Epithelial cell of proximal tubule (primary cell): ENCODE measurements at places on chromosomes 12 and 14. TPM values are rescaled to one million over a fixed set of nuclear protein-coding genes. Genes with fewer than 3 reads are reported as not detected.

Gene BAZ2A
- 41.5 and 43.1 TPM in 2 replicates for total RNA-seq

Gene KRT71
- total RNA-seq, result not detected in 2 replicates

Gene ALDH1L2
- total RNA-seq, result 1.5 and 1.7 TPM in 2 replicates

Gene CIDEB
- 2.0 and 3.6 TPM in 2 replicates for total RNA-seq

Gene NXPH4
- not detected in 2 replicates for total RNA-seq

DNA sequence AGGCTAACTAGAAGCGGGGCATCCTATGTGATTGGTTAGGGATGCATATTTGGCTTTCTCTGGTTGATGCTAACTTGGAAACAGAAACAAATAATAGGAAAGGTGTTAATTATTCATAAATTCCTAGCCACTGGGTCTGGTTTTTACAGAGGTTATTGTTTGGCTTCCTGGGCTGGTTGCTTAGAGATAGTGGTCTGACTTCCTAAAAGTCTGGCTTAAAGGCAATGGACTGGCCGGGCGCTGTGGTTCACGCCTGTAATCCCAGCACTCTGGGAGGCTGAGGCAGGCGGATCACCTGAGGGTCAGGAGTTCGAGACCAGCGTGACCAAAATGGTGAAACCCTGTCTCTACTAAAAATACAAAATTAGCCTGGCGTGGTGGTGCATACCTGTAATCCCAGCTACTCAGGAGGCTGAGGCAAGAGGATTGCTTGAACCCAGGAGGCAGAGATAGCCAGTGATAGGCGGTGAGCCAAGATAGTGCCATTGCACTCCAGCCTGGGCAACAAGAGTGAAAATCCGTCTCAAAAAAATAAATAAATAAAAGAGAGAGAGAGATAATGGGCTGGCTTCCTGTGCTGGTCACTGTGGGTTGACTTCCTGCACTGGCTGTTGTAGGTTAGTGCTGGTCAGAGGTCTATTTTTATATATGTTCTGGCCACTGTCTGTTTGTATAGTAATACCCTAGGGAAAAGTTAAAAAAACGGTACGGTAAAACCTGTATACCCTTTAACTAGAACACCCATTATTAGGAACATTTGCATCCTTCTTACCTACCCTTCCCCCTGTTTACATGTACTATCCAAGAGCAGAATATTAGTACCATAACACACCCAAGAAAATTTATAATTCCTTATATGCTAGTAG lies 24.1 kb downstream of the OR6S1 start:
- no peak for DNase-seq

DNA sequence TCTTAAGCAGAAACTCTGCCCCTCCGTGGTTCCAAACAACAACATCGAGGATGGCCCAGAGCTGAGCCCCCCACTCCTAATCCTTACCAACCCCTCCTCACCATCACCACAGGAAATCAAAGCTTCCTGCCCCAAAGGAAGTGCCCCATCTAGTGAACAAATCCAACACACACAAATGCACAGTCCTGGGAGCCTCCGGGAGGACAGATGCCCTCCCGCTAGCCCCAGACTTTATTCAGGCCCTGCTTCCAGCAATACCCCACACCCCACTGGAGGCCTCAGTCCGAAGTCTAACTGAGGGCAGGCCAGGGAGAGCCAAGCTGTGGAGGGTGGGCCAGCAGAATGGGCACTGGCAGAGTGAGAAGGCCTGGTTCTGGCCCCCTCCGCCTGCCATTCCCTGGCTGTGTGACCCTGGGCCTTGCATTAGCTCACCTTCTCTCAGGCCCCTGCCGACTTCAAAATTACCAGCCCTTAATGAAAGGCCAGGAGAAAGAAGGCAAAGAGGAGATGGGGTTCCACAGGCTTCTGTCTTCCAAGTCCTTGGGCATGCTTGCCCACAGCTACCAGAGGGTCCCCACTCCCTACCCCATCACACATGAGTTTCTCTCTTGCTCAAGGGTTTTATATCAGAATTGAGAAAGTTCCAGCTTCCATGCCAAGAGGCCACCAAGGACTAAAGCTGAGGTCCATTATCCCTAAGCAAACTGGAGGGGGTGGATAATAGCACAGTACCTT lies 2.3 kb downstream of the HDAC7 start:
- DNase-seq, result no peak

DNA sequence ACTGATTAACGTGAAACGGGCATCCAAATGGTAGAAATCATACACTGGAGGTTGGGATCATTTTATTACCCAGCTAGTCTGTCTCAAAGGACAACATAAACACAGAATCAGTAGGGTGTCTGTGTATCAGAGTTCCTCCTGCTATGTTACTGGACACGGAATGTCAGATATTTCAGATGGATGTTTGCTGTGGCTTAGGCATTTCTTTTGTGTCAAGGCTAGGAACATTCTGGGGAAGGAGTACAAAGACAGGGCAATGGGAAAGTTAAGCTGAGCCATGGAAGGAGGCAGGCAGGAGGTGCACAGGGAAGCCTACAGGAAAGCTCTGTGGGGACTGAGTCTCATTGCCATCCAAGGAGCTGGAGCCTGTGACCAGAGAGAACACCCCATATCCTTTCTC lies 254.6 kb downstream of the C12orf75 start:
- DNase-seq, result no peak

- DNase-seq, result no peak
Observed at GRCh38 chr14:20302042-20302755, 3.6 kb downstream of the TTC5 start.

DNA sequence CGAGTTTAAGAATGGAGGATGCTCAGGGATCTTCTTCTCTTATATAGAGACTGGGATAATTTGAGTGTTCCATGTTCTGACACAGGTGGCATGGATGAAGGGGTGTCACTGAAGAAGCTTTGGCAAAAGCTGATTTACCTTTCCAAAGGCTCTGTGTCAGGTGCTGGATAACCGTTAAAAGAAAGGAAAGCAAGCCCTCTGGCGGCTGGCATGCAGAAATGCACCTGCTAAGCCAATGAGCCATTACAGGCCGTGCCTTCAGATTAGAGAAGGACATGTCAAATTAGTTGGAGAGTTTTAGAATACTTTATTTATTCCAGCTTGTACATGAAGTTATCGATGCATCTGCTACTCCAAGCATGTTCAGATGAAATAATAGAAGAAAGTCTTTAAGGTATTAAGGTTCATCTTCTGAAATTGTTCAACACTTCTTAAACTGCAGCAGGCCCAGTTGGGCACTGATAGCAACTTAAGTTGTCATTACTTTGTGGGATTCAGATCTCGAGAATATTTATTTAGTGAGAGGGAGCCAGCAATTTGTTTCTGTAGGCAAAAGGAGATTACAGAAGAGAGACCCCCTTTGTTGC lies 678.2 kb downstream of the NRXN3 start:
- no peak for DNase-seq

GRCh38 chr12:126383506-126383905 lies 1318.3 kb downstream of the AACS start:
- DNase-seq, result no peak

DNA sequence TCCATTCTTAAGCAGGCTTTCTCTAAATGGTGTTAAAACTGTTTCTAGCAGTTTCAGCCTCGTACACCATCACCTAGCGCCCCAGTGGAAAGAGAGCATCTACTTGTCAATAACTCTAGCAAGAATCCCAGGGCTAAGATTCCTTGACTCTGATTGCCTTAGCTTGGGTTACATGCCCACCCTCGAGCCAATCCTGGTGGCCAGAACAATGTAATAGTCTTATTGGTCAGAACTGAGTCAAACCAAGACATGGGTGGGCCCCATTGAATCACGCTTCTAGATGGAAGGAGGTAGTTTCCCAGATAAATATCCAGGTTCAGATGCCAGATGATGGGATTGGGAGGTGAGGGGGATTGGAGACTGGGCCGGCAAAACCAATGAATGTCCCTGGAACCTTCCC lies 55.9 kb upstream of the MED13L start:
- no peak for DNase-seq

- DNase-seq, result no peak
Observed at GRCh38 chr12:29768372-29768771, 15.4 kb downstream of the TMTC1 start.

DNA sequence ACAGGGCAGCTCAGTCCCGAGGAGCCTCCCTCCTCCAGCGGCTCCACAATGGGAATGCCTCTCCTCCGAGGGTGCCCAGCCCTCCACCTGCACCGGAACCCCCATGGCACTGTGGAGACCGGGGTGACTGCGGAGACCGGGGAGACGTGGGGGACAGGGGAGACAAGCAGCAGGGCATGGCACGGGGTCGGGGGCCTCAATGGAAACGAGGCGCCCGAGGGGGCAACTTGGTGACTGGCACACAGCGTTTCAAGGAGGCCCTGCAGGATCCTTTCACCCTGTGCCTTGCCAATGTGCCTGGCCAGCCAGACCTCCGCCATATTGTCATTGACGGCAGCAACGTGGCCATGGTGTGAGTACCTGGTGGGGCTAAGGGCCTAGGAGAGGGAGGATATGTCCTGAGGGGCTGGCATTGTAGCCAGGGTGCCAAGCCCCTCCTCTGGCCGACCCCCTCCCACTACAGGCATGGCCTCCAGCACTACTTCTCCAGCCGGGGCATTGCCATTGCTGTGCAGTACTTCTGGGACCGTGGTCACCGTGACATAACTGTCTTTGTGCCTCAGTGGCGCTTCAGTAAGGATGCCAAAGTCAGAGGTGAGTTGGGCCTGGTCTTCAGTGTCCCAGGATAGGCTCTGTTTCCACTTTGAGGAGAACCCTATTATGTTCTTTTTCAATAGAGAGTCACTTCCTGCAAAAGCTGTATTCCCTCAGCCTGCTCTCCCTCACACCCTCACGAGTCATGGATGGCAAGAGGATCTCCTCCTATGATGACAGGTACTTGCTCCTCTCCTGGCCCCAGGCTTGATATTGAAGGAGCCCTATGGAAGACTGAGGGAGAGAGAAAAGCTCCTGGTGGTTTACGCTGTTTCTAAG lies 2.7 kb downstream of the KHNYN start:
- no peak for DNase-seq

GRCh38 chr12:12445165-12445881 lies 88.4 kb downstream of the BORCS5 start:
- no peak for DNase-seq

- no peak for DNase-seq
Observed at GRCh38 chr12:21962236-21962635, 21.0 kb upstream of the ABCC9 start.

DNA sequence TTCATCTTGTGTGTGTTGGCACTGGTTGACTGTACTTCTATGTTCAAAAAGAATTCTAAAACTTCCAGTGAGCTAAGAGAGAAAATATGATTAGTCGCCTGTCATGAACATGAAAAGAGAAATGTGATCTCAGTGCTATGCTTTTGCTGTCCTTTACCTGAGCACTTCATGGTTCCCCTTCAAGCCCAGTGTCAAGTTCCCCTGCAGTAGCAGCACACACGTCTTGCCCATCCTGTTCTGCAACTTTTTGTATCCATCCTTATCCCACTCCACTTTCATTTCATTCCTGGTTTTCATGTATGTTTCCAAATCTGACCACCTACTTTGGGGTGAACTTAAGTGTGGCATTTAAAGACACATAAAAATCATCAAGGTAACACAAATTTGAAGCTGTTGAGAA lies 848.0 kb upstream of the USP15 start:
- no peak for DNase-seq

GRCh38 chr12:79300199-79300568 lies 390.6 kb downstream of the PAWR start:
- DNase-seq, result no peak

DNA sequence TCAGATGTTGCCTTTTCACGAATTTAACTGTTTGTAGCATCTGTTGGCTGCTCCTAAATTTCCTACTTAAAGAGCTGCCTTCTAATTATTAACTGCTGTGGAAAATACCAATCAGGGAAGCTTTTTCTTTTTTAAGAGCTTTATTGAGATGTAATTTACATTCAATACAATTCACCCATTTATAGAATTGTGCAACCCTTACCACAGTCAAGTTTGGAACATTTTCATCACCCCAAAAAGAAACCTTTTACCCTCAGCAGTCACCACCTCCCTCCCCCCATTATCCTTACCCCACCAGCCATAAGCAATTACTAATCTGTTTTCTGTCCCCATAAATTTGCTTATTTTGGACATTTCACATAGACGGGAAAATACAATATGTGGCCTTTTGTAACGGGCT lies 1.4 kb downstream of the PCNX4 start:
- no peak for DNase-seq

DNA sequence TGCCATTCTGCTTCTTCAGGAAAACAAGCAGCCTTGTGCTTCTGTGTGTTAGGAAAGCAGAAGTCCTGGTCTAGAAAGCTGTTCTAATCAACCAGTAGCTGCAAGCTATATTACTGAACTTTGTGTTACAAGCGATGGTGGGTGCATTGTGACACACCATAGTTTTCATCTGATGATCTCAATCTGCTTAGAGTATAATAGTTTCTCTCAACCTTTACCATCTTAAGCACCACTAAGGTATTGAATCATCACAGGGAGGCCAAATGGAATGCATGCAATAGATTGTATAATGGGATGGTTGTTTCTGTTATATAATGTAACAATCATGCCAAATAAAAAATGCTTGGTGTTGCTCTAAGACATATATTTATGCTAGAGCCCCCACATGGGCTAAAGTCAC lies 771.7 kb downstream of the NOVA1 start:
- no peak for DNase-seq

DNA sequence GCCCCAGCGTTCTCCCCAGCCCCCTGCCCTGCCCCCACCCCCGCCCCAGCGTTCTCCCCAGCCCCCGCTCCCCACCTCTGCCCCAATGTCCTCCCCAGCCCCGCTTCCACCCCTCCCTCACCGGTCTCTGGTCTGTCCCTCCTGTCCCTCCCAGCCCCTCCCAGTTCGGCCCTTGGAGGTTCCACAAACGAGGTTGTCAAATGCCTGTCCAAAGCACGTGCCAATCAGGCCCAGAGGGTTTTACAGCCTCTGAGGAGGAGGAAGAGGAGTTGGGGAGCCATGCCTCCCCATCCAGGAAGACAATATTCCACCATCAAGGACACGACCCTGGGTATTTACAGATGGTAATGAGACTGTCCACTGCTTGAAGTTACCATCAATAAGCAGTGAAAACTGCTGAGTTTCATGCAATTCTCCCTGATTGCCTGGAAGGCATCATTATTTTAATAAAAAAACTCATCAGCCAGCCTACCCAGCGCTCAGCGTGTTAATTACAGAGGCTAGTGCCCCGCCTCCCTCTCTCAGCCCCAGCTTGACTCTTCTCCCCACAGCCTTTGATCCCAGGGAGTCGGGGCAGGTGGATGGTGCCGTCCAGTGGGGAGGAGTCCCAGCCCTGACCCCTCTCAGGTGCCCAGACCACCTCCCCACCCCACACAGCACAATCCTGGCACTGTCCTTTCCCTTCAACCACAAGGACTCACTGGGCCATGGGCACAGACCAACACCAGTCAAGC lies 30.6 kb upstream of the C14orf180 start:
- DNase-seq, result no peak
